Memory B cell (primary cell): ENCODE measurements at places on chromosomes 11 and 22.
A peak's percentile ranks its signal among the peaks of the same experiment; 100 is the strongest.

- no peak for DNase-seq
Measured at GRCh38 chr11:774873-775592, 2.3 kb downstream of the GATD1 start.

GRCh38 chr11:122167100-122167499 lies 51.1 kb upstream of the BLID start:
- DNase-seq = no peak

DNA sequence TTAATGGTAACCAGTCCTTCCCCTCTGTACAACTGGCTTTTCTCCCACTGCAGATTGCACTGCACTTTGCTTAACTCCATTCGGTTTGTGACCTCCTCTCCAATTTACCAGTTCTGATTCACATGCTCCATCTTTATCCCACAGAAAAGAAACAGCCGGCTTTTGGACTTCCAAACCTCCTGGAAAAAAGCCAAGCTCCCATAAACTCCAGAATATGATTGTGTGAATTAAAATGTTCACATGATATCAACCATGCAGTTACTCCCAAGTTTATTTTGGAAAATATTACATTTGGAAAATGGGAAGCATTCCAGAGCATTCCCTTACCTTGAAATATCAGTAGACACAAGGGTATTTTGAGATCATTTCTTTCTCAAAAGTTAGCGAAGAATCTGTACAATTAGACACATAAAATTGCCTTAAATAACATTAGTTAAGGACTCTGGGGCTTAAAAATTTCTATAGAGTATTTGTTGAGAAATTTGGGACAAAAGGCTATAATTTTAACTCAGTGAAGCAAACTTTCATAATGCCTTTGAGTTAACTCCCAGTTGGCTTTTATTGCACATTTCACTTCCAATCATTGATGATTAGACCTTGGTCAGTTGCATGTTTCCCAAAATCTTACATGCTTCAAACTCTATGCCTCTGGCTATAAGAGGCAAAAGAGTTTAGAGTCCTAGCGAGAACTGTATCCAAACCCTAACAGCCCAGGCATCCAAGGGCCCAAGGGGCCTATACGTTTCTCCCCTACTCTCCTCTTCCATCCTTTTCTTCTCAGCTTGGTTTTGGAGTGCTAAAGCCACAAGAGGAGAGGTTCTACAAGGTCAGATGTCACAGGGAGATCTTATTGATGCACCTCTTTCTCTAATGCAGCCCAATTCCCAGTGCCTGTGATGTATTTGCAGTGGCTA lies 23.6 kb upstream of the TMEM135 start:
- DNase-seq = no peak

- DNase-seq = no peak
Measured at GRCh38 chr22:19793661-19794310, 33.2 kb downstream of the TBX1 start.

GRCh38 chr11:57778318-57779037 lies 16.9 kb downstream of the CTNND1 start:
- no peak for DNase-seq

GRCh38 chr22:47372596-47373385 lies 610.3 kb downstream of the TBC1D22A start:
- DNase-seq = no peak

DNA sequence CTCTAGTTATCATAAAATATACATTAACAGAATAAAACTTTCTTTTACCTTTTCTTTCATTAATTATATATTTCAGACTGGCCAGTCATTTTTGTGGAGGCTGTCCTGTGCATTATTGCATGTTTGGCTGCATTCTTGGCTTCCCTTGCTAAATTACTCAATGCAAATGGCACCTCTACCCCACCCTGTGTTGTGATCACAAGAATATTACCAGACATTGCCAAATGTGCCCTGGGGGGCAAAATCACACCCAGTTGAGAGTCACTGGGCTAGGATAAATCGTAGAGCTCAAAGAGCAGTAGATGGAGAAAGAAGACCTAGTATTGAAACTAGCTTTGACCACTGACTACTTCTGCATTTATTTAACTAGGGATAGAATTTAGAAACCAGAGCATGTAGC lies 1257.8 kb upstream of the TENM4 start:
- DNase-seq = no peak

GRCh38 chr22:24099071-24099470 lies 82.2 kb upstream of the SUSD2 start:
- no peak for DNase-seq

- DNase-seq = no peak
Measured at GRCh38 chr22:21447694-21448402, 19.3 kb upstream of the TMEM191C start.

GRCh38 chr11:103274025-103274424 lies 164.8 kb downstream of the DYNC2H1 start:
- no peak for DNase-seq

DNA sequence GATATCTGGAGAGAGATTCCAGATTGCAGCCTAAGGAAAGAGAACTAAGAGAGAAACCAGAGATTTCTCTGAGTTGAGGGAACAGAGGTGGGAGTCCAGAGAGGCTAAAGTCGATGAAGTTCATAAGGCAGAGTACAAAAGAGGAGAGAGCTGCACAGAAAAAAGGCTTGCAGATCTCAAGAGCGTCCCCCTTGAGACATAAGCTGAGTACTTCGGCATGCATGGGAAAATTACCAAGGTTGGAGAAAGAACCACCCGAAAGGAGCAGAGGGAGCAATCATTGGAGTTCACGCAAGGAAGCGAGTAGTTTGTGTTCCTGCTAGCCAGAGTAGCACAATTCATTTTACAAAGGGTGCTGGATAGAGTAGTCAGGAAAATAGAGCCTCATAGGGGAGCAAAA lies 293.5 kb downstream of the TMEM135 start:
- DNase-seq = no peak

- no peak for DNase-seq
Measured at GRCh38 chr11:86301742-86302091, 323 bp upstream of the HIKESHI start.

- no peak for DNase-seq
Measured at GRCh38 chr11:12715131-12715530, 40.9 kb downstream of the TEAD1 start.

DNA sequence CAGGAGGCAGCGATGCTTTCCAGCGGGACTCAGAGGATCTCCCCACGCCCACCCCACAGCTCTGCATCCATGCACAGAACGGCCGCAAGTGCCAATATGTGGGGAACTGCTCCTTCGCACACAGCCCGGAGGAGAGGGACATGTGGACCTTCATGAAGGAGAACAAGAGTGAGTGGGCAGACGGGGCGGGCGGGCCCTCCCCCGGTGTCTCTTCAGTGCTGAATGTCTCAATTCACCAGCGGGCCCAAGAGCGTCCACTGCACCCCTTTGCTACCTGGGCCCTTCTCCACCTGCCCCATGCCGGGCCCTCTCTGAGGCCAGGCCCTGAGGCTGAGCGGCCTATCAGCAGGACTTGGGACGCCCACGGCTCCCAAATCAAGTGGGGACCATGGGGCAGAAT lies 25.8 kb upstream of the TEF start:
- DNase-seq = no peak

DNA sequence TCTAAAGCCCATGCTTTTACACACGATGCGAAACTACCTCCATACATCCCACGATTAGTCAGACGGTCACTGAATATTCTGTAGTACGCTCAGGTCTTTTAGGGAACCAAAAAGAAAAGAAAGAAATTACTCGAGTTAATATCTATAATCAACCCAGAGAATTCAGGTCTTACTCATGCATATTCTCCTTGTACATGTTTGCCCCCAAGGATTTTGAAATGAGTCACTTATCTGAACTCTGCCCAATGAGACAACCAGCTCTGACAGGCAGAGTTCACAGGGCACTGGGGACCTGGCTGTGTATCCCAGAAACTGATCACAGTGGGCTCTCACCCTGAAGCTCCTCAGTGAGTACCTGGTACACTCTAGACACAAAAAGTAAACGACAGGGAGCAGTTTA lies 29.2 kb downstream of the RASSF10 start:
- no peak for DNase-seq

- DNase-seq = no peak
Measured at GRCh38 chr11:78656327-78656726, 81.7 kb upstream of the NARS2 start.

GRCh38 chr22:37080438-37080837 lies 28.9 kb downstream of the KCTD17 start:
- DNase-seq = no peak

GRCh38 chr11:131597890-131598289 lies 227.5 kb downstream of the NTM start:
- DNase-seq = no peak

GRCh38 chr11:44150401-44150800 lies 54.9 kb downstream of the EXT2 start:
- no peak for DNase-seq

DNA sequence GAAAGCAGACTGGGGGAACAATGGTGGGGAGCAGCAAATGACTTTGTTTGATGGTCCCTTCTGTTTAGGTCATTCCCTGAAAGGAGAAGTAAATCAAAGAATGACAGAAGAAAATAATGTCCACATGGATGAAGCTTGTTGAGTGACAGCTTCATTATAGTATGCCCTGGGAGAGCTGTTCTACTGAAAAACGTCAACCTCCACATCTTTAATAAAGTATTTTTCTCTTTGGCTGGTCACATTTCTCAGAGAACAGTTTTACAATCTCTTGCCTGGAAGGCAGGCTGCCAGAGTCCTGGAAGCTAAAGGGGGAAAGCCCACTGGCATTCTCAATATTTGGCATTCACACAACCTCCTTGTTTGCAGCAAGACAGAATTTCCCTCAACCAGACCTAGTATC lies 287.9 kb downstream of the SWAP70 start:
- DNase-seq = no peak

DNA sequence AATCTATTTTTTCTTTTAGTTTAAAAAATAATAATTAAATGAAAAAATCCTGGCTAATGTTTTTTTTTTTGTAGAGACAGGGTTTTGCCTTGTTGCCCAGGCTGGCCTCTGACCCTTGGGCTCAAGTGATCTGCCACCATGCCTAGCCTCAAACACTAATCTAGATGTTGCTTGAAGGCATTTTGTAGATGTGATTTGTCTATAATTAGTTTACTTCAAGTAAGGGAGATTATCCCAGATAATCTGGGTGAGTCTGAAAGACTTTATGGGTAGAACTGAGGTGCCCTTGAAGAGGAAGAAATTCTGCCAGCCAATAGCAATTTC lies 38.6 kb upstream of the RBFOX2 start:
- no peak for DNase-seq

- peak; percentile 77 for DNase-seq
Measured at GRCh38 chr11:62842171-62842741, 2.9 kb upstream of the WDR74 start.

- no peak for DNase-seq
Measured at GRCh38 chr11:102716527-102716926, 8.2 kb downstream of the MMP8 start.

DNA sequence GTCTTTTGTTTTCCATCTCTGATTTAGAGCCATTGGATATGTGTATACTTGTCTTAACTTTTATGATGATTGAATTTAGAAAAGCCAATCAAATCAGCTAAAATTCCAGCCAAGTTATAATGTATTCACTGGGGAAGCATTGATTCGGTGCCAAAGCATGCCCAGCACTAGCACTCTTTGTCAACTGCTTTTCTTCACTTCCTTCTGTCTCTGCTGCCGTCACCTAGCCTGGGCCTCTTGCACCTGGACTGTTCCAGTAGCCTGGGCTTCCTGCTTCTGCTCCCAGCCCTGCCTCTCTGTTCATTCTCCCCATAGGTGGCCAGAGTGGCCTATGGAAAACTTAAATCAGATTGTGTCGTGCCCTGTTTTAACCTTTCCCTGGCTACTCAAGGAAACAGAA lies 80.7 kb downstream of the NAV2 start:
- no peak for DNase-seq
